Fibroblast of skin of right biceps (primary cell): ENCODE measurements at places on chromosomes 2 and 18.
A peak's percentile ranks its signal among the peaks of the same experiment; 100 is the strongest.

GRCh38 chr18:45805551-45805950, 19.9 kb upstream of the SIGLEC15 start:
- no peak for DNase-seq

- no peak for DNase-seq
These were observed 17.9 kb upstream of the CYRIA start for GRCh38 chr2:16683576-16683975.

GRCh38 chr18:3245853-3246634, 1.6 kb upstream of the MYL12A start:
- DNase-seq: peak; percentile 87

DNA sequence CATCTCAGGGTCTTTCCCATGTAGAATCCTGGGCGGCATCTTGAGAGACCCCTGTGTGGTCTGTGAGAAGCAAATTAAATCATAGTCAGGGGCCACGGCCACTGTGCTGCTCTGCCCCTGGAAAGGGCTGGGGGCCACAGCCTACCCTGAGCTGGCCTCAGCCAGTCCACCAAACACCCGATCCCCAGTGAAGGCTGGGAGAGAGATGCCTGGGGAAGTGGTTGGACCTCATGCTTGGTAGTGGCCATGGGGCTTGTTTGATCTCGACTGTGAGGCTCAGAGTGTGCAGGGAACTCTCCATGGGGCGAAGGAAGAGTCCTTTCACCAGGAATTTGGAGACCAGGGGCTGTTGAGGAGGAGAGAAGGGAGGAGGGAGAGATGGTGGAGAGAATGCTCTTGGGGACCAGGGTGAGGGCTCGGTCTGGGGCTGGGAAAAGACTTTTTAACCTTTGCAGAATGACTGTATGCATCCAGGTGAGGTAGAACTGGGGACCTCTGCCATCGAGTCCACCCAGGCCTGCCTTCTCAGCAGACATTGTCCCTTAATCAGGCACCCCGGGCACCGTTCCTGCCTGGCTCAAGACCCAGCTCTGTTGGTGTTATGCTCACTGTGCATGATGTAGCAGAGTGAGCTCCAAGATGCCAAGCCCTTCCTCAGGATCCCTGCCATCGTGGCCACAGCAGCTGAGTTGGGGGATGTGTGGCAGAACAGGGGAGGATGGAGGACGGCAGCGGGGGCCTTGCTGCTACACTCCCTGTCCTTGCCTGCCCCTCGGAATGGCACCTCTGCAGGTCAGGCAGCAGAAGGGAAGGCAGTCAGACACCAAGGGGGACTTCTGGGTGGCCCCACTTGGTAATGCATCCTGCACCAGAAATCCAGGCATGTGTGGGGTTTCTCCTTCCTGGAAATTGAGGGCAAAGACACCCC, 249.9 kb downstream of the DYSF start:
- DNase-seq: no peak

DNA sequence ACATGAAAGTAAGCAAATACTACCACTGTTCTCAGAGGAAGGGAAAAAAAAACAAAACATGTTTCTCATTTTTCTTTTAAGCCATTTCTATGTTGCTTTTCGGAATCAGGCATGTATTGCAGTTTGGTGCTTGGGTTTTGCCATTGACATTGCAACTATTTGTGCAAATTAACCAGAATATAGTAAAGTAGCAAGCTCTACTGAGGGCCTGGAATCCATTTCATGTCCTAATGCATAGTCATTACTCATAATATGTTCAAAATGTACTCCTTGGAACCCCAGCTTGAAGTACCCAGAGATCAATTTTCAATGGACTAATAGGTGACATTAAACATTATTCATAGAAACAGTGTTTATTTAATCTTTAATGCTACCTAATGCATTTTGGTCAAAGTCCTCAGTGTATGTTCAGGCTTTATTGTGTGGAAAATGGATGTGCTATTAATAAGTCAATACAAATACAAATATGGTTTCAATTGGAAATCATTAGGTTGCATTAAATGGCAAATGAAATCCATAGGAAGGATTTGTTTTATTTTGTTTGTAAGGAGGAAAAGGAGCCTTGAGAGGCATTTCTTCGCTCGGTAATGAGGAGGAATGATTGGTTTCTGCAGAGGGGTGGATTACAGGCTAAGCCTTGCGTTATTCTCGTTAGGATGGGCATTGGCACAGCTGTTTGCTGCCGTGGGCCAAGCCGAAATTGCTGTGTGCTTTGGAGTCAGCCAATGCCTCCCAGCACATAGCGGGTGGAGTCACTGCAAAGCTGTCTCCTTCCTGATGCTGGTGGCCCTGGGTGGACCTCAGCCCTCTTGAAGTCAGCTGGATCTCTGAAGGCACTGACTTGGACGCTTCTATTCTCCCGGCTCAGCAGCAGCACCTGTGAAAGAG, 56.4 kb downstream of the MYCN start:
- no peak for DNase-seq
